NAMALWA (cell line): ENCODE measurements at places on chromosomes 1 and 21.

DNA sequence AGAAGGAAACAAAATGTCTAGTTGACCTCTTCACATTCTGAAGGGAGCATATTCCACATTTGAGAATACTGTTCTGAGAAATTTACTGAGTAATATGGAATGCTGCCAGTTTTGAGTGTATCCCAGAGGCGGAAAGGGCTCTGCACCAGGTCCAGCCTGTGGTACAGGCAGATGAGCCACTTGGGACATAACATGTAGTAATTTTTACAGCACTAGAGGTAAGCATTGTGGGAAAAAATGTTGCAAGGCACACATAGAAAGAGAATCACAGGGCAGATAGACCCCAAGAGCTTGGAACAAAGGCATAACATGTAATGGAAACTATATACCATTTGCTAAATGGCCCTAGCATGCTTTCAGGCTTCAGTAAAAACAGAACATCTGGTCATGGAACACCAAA is 228.5 kb downstream of the USH2A start:
- no peak for DNase-seq

GRCh38 chr1:192045131-192045530 is 113.1 kb upstream of the RGS18 start:
- no peak for DNase-seq

GRCh38 chr1:46900401-46900800 is 40.9 kb downstream of the CYP4A11 start:
- DNase-seq, result no peak

DNA sequence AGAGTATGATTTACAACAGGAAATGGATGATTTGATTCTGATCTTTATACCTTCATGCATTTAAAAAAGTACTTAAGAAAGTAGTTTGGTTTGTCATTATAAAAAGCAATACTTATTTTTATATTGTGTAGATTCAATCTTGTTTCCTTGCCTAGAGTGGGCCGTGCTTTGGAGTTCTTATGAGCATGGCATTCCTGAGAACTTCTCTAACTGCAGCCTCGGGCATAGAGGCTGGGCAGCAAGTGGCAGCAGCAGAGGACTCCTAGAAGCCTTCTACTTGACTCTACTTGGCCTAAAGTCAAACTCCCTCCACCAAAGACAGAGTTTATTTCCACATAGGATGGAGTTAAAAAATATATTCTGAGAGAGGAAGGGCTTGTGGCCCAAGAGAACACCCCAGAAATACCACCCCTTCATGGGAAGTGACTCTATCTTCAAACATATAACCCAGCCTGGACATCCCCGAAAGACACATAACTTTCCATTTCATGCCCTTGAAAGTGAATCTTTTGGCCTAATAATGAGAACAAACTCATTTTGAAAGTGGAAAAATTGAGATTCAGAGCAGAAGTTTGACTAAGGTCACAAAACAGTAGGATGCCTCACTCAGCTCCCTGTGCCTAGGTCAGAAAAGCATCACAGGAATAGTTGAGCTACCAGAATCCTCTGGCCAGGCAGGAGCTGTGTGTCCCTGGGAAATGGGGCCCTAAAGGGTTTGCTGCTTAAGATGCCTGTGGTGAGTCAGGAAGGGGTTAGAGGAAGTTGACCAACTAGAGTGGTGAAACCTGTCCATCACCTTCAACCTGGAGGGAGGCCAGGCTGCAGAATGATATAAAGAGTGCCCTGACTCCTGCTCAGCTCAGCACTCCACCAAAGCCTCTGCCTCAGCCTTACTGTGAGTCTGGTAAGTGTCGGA is at the start of gene IVL:
TSS of gene IVL (plus strand) at position 861 of the 916 bp plus-strand sequence. CDS start 1,252 bp downstream, outside the sequence.
- no peak for DNase-seq

- DNase-seq, result no peak
Measured at GRCh38 chr1:214213136-214213535, 67.8 kb upstream of the SMYD2 start.

DNA sequence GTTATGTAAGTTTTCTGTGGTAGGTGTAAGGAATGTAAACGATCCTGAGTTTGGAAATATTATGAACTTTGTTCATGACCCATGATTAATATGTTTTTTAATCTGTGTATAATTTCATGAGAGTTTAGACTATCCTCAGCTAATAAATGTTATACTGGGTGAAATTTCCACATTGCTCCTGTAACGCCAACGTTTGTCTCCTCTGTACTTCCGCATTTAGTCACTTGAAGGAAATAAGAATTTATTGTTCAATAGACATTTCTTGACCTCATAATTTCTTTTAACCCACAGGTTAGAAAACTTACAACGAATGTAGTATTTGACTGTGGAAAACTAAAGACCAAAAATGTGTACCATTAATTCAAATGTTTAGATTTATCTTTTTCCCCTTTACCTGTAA is 876 bp downstream of the KCNJ15 start:
- no peak for DNase-seq

- DNase-seq, result no peak
Measured at GRCh38 chr1:22043198-22043769, 9.2 kb upstream of the CDC42 start.

GRCh38 chr1:21875621-21876063 is 61.5 kb downstream of the HSPG2 start:
- no peak for DNase-seq

DNA sequence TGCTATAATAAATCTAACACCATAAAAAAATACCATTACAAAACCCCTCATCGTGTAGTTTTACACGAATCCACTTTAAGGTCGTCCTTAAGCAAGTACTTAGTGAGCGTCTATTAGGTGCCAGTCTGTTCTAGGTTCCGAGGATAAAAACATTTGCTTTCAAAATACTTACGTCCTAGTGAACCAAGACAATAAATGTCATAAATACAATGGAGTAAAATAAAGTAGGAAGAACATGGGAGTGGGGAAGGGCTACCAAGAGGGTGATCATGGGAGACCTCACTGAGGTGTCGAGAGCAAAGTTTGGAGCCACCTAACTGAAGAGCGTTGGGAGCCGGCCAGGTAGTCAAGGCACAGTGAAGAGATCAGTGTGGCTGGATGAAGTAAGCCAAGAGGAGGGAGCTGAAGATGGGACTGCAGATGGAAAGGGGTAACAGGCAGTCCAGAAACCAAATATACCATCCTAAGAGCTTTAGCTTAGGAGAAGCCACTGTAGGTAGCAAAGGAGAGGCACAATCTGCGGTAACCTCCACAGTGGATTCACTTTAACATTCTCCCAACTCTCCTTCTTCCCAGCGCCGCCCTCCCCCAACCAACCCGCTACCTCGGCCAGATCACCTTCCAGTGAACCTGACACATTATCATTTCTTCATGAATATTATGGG is 684 bp downstream of the LTN1 start:
- peak; percentile 46 for DNase-seq

- no peak for DNase-seq
Measured at GRCh38 chr1:192303029-192303428, 13.8 kb upstream of the RGS21 start.

DNA sequence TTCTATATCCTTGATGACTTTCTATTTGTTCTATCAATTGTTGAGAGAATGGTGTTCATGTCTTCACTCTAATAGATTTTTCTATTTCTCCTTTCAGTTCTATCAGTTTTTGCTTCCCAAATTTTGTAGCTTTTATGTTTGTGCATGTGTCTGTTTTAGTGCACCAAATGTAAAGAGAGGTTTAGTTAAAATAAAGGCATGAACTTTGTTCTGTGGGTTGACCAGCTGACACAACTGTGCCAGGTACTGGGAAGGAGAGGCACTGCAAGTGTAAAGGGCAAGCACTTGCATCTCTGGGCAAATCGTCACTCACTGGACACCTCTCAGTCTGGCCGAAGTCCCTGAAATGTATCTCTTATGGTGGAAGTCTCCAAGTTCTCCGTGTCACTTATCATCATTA is 38.6 kb upstream of the ABCD3 start:
- no peak for DNase-seq

DNA sequence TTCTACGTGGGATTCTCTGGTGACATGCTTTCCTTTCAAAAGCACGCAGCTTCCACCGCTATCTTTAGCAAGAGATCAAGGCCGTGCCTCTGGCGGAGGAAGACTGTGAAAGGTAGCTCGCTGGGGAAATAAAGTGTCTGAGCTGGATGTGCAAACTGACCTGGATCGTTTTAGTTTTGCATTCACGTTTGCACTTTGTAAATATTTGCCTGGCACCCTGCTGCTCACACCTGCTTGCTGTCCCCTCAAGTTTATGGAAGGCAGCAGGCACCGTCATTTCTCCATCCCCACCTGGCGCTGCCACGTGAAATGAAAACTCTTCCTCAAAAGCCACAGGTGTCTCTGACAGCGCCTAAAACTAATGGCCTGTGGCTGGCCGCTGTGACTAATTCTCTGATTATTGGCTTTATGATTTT is 44.0 kb upstream of the TARDBP start:
- DNase-seq, result no peak

DNA sequence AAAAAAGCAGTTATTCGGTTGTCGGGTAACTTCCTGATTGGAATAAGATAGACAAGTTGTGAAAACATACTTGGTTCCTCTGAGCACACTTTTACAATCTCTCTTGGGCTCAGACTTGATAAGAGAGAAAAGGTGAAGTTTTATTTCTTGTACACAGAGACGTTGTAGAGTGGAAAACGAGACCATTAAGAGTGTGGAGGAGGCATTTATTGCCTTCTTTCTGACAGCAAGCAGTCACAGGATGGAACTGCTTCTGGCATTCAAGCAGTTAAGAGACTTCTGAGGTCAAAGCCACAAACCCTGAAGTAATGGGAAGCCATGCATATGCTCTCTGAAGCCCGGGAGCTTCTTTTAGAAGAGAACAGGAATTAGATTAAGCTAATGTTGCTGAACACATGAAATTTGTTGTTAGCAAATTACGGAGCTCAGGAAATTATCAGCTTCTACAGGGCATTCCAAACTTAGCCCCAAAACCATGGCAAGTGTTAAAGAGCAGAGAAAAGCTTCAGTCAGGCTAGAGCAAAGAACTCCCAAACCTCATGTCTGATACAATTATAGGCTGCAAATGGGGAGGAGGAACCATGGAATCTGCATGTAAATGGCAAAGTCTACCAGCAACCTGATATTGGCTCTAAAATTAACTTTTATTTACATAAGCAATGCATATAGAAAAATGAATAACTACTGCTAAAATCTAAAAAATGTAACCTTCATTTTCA is 26.0 kb downstream of the S1PR1 start:
- DNase-seq, result no peak

DNA sequence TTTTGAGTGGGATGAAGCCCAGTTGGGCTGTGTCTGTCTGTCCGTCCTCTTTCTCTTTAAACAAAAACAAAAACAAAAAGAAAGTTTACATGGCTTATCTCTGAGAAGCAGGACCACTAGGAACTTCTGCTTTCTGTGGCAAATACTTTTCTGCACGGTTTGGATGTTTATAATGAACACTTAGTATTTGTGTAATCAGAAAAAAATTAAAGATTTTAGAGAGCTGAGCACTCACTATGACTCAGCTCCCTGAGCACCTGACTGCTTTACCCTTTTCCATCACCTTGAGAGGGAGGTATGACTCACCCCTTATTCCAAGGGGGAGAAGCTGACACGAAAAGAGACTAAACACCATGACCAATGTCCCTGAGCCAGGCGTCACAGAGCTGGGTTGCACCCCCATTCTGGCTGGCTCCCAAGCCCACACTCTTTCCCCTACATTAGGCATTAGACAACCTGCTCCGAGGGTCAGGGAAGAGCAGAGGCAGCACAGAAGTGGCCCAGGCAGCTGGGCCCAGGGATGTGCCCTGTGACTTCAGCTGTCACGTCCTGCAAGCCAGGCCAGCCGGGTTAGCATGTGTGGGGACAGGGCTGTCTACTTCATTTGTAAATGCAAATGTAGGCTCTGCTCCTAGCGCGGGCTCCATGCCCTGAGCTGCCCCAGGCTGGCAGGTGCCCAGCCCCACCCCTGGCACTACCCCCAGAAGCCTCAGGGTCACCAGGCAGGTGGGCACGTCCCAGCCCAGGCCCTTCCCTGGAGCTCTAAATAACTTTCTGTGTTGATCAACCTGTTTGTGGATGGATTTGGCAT is 30.4 kb downstream of the RAP1GAP start:
- no peak for DNase-seq

GRCh38 chr1:21560916-21561638 is 51.9 kb downstream of the ALPL start:
- DNase-seq, result no peak

- DNase-seq, result no peak
Measured at GRCh38 chr1:242006976-242007375, 8.1 kb upstream of the MAP1LC3C start.

- no peak for DNase-seq
Measured at GRCh38 chr21:23686737-23687523, 1920.4 kb downstream of the MRPL39 start.

- DNase-seq, result no peak
Measured at GRCh38 chr21:41373763-41374162, 11.9 kb downstream of the MX2 start.

DNA sequence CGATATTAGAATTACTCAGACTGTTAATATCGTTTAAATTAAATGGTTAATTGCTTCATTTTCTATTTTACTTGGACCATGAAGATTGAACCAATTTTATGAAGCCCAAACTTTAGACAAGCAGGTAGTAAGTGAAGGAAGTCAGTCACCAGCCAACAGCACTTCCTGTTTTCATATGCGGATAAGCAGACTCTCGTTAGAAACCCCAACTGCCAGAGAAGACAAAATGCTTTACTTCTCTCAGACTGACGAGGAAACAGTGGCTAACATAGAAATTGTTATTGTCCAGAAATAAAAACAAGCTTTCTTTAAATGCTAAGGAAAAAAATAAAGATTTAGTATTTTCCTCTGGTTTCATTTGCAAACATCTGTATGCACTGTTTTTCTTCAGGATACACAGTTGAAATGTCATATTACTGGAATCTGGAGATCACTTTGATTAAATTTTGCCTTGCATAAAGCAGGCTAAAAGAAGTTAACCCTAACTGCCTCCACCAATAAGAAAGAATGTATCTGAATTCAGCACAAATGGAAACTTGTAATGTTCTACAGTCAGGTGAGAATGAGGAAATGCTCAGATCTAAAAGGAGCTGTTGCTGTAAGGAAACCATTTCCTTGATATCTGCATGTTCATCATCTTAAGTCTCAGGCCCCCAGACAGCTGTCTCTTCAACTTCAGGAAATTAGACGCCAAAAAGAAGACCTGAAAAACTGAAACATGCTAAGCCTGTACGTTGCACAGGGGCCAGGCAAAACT is 129.8 kb upstream of the SAMSN1 start:
- DNase-seq, result peak; percentile 81

DNA sequence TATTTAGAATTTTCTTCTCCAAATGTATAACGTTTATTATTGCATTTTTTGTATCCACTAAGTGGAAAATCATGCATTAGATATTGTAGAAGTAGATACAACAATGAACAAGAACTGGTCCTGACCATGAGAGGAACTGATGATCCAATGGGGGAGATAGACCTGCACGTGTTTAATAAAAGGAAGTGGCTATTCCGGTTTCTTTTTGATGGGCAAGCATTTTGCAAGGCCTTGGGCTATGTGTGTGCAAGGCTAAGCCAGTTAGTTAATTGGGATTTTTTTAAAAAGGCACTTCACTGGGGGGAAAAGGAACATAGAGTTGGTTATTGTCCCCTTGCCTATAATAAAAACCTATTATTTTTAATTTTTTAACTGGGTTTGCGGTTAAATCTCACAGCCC is 961 bp upstream of the VCAM1 start:
- no peak for DNase-seq

- no peak for DNase-seq
Measured at GRCh38 chr1:172109359-172109758, 268.1 kb downstream of the DNM3 start.
